ENCODE measurements at places on chromosomes 3 and 15.

- DNase-seq: peak; percentile 39
Measured at GRCh38 chr3:129927072-129927471, 33.6 kb upstream of the TMCC1 start.

GRCh38 chr3:71514621-71515020, 68.9 kb downstream of the FOXP1 start:
- DNase-seq: no peak

DNA sequence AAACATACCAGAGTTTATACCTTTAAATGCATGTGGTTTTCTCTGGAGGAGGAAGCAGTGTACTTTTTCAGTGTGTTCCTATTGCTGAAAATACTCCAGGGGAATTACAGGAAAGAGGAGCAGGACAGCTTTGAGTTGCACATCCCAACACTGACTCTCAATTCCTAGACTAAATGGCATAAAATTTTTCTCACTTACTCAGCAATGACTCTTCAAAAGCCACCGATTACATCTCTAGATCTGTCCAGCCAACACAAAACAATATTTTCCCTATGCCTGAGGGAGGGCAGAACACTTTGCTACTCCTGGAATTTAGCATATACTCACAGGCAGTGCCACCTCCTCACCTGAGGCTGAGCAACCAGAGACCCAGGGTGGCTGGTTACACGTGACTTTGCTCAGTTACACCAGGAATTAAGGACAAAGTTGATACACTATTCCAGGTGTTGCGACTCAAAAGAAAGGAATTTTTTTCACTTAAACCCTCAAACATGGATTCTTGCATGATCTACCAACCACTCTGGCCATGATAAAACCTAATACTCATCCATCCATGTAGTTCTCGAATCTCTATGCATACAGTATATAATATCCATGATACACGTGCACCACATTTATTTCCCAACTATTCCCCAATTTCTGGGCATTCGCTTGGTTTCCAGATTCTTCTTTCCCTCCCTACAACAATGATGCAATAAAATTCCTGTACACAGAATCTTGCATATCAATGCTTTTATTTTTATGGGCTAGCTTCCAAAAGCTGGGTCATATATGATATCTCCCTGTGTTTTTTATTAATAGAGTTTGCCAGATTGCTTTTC, 194.6 kb downstream of the THRB start:
- DNase-seq: peak; percentile 65

- no peak for DNase-seq
Measured at GRCh38 chr15:65258375-65259262, 28.1 kb downstream of the PARP16 start.

DNA sequence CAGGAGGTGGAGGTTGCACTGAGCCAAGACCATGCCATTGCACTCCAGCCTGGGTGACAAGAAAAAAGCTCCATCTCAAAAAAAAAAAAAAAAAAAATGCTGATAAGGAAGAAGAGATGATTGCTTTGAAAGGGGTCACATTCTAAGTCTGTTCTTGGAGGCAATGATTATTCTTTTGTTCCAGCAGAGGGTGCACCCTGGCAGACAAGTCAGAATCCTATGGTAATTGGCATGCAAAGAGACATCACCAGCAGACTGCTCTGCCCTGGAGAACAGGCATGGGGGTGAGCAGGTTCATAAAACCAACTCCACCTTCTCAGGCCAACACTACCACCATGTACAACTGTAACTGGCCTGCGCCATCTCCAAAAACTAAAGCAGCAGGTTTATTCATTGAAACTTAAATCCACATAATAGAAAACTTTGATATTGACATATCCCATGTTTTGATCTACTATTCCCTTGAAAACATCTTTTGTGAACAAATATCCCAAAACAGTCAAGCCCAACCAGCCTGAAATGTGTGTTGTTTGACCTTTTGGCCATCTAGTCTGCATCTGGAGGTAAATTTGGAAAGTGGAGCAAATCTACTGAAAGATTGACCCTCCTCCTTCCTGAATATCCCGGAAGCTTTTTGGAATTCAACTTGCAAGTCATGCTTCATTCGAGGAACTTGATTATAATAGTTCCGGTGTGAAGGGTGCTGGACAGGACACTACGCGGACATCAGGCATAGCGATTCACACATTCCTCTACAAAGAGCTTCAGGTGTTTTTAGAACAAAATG, 100.3 kb downstream of the MECOM start:
- no peak for DNase-seq

- no peak for DNase-seq
Measured at GRCh38 chr3:118526758-118527513, 507.7 kb downstream of the IGSF11 start.

- DNase-seq: no peak
Measured at GRCh38 chr15:80265021-80265420, 13.0 kb upstream of the CTXND1 start.

DNA sequence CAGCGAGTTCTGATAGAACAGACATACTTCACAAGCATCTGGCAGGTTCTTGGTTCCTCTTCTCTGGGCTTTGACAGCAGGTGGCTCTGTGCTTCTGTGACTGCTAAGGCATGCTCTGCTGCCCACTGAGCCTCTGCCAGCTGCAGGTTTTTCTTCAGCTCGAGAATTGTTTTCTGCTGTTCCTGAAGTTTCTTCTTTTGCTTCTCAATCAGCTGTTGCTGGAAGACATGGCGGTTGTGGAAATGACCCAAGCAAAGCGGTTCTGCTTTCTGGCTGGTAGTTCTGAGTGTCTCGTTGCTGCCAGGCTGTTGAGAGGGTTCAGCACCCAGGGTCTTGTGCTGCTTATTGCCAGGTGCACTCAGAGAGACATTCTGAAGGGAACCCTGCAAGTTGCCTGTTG, 50.8 kb downstream of the CCDC191 start:
- DNase-seq: no peak

DNA sequence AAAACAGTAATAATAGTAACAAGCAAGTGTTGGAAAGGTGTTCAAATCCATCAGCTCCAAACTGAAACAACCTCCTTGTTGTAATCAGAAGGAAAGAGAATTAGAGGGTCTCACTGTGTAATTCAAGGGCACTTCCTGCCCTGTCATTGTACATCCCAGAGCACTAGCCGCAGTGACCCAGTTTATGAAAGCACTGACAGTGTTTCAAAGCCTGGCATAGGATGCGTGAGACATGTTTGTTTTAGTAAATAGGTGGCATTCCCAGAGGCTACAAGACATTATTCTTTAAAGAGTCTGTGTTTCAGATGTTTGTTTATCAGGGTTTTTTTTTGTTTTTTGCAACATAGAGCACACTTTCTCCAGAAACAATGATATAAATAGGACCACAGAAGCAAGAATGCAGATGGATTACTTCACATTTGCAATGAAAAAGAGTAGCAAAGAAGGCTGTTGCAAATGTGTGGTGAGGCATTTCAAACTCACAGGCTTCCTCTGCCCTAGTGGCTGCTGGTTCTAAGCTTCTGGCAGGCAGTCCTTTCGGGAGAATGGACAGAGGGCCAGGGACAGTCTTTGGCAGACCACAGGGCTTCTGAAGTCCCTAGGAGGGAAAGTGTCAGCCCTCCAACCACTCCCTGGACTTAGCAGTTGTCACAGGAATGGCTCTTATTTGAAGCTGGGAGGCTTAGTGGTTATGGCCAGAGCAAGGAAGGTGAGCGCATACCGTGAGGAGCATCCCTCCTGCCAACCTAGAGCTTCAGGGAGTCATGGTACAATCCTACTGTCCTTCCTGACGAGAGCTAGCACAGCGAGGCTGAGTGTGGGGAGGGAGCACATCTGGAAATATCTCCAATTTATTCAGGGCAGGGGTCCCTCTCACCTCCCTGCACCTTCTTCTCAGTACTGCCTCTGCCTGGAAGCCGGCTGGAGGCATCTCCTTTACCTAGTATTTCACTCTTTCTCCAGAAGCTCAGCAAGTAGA, 31.4 kb upstream of the TIPARP start:
- no peak for DNase-seq

GRCh38 chr3:10771486-10772270, 44.4 kb upstream of the SLC6A11 start:
- no peak for DNase-seq

DNA sequence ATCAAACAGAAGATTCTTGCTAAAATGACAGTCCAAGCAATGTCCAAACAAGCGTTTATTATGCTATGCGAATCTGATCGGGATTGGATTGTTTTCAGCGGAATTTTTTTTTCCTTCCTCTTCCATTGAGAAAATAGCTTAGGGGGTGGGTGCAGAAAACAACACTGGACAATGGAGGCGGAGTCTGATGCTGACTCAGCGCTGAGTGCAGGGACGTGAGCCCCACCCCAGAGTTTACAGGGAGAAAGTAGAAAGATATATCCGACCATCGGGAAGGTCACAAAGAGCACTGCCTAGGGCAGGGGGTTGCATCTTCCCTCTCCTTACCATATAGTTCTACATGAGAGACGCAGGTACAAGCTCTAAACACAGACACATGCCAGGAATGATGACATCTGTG, 117.0 kb downstream of the FOXP1 start:
- no peak for DNase-seq

DNA sequence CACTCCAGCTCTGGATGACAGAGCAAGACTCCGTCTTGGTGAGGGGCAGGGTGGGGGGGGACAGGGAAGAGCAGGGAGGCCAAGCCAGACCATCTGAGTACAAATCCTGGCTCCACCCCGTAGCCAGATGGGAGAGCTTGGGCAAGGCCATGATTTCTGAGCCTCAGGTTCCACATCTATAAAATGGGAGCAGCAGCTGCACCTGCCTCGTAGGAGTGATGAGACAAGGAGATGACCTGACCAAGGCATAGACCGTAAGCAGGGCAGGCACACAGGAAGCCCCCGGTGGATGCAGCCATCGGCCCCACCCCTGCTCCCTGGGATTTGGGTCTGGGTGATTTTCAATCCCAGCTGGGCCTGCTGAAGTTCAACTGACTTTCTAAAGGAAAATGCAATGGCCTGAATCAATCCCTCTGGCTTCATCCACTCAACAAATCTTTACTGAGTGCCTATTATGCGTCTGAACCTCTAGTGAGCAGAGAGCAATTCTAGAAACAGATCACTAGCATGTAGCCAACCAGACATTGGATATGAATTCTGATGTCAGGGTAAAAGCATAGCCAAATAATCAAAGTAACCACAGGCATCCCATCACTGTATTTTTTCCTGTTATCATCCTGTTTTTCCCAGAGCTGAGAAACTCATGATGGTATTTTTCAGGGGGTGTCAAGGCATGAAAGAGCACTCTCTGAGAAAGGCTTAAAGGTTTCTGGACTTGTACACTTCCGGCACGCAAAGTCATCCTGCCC, 141.2 kb downstream of the NUP210 start:
- no peak for DNase-seq

GRCh38 chr3:30538791-30539190, 67.6 kb upstream of the TGFBR2 start:
- peak; percentile 70 for DNase-seq

DNA sequence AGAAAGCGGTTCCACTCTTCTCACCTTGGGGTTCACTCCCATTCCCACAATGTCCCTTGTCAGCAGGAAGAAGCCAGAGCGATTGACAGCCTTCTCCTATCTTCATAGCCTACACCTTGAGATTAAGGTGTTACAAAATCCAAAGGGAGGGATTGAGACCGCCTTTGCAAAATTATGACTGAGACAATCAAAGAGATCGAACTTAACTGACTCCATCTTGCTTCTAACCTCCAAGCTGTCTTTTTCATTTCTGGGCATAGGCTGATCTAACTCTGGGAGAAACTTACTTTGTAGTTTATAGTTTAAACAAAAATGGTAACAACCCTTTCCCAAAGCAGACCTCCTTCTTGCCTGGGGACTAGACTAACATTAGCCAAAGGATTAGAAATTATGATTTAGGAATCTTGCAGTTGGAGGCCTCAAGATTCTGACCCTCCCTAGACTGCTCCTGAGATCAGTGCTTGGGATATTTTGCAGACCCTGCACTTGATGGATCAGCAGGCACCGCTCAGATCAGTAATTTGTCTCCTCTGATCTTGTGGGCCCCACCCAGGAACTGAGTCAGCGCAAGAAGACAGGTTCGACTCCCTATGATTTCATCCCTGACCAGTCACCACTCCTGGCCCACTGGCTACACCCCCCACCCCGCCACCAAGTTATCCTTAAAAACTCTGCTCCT, 40.0 kb downstream of the PAQR5 start:
- no peak for DNase-seq

GRCh38 chr3:174958671-174959328, 99.7 kb downstream of the NAALADL2 start:
- DNase-seq: no peak

DNA sequence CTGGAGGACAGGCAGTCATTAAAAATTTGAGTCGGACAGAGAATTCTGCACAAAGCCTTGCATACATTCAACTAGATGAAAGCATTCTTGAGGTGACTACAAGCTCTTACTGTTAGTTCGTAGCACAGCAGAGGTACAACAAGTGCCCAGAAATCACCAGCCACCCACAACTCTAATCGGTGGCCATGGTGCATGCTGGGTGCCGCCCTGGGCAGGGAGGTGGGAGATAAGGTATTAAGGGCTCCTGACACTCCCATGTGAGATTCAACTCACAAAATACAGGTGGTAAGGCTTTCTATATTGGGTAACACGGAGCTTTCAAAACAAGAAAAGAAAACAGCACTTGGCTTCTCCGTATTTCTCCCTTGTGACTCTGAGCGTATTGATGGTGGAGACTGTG, 66.0 kb downstream of the MEIS2 start:
- DNase-seq: no peak

DNA sequence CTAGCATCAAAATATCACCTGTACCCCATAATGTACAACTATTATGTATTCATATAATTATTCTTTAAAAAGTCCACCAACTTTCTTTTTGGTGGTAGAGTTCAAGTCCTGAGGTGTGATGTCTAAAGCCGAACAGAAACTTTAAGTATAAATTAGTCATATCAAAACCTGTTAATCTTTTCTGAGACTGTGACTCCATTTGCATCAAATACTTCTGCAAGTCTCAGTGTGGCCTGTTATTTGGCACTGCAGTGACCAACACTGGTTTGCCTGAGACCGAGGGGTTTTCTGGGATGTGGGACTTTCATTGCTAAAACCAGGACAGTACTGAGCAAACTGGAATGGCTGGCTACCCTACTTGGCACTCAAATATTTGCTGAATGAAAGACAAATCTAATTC, 7.3 kb downstream of the NGLY1 start:
- no peak for DNase-seq

DNA sequence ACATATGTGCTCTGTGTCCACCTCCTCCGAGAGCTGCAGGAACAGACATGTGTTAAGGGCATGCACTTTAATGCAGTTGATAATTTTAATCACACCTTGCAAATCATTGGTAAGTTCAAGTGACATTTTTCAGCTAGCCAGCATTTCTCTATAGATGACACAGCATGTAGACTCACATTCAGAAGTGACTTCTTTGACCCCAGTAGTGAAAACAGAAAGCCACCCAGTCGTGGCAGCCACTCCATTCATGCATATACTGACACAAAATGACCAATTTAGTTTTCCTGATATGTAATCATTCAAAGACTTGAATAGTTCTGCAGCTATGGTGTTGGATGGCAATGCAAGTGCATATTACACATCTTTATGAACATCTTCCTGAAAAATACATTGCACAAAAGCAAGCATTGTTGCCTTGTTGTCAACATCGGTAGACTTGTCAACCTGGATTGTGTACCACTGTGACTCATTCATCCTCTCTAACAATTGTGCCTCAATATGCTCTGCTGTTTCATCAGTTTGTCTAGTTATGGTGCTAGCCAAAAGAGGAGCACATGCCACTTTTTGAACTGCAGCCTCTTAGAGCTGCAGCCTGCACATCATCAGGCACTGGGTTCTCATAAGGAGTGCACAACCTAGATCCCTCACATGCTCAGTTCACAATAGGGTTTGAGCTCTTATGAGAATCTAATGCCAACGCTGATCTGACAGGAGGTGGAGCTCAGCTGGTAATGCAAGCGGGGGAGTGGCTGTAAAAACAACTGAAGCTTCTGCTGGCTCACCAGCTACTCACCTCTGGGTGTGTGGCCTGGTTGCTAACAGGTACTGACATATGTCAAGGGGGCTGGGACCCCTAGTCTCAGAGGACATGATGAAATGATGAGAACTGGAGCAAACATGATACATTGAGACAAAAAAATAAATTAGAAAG, 622.0 kb downstream of the PYDC2 start:
- DNase-seq: no peak
